ENCODE measurements at places on chromosomes 7 and 10. TPM values are rescaled to one million over a fixed set of nuclear protein-coding genes. Genes with fewer than 3 reads are reported as not detected.

WDFY4 gene
- not detected for total RNA-seq

LARP4B gene
- 78.6 TPM for total RNA-seq

DNA sequence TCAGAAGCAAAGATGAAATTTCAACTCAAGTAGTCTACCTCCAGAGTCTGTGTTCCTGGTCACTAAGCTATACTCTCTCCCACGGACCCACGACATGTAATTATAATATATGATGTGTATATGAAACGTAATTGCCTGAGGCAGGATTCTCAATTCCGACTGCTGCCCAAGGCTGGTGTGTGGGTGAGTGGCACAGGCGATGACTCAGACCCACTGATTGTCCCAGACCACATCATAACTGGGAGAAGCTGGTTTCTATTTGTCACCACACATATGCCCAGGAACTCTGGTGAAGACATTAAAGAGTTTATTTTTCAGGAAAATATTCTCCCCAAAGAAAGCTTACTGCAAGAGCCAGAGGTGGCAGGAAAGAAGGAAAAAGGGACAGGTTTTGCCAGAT lies 219.3 kb downstream of the JAZF1 start:
- DNase-seq, result no peak

DNA sequence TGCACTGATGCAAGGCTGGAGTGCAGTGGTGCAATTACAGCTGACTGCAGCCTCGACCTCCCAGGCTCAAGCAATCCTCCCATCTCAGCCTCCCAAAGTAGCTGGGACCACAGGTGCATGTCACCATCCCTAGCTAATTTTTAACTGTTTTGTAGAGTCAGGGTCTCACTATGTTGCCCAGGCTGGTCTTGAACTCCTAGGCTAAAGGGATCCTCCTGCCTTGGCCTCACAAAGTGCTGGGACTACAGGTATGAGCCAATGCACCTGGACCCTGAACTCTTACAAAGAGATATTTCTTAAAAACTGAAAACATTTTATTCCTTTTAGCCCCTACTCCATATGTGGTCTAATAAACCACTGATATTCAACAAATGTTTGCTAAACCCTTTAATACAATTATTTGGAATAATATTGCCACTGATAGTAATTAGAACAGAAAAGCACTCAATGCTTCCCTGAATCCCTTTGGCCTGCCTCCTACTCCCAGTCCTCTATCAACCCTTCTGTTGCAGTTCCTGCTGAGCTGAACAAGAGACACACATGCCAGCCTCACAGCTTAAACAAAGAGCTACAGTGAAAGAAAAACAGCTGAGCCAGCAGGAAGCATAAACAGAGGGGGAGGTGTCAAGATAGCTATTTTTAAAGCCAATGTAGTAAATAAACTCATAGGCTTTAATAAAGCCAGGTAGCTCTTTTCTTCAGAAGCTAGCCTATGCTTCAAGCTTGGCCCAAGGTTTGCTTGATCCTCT lies 7.0 kb upstream of the GNAI1 start:
- DNase-seq, result peak; percentile 38

GRCh38 chr10:112983444-112984056 lies 33.5 kb downstream of the TCF7L2 start:
- DNase-seq, result no peak

ASAH2B gene
- 6.3 TPM for total RNA-seq

GRCh38 chr10:11068861-11069633 lies 51.4 kb downstream of the CELF2 start:
- no peak for DNase-seq

- DNase-seq, result no peak
Observed at GRCh38 chr7:20307901-20308300, 22.8 kb upstream of the ITGB8 start.

Measured in H1 (cell line).